IMR-90 (cell line): ENCODE measurements at places on chromosomes 13 and 19.

DNA sequence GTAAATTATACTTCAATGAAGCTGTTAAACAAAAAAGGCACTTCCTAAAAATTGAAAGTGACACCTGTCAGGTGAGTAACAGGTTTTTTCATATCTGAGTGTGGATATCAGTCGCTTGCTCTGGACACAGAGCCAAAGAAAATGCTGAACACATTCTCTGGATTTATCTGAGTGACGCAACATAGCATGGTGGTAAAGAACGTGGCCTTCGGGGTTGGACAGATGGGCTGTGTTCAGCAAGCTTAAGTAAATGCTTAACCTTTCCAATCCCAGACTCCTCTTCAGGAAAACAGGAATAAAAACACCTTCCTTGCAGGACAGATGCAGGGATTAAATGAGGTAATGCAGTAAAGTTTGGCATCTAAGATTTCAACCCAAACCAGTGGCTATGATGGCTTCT lies 132.0 kb downstream of the FOXO1 start:
- DNase-seq: no peak

DNA sequence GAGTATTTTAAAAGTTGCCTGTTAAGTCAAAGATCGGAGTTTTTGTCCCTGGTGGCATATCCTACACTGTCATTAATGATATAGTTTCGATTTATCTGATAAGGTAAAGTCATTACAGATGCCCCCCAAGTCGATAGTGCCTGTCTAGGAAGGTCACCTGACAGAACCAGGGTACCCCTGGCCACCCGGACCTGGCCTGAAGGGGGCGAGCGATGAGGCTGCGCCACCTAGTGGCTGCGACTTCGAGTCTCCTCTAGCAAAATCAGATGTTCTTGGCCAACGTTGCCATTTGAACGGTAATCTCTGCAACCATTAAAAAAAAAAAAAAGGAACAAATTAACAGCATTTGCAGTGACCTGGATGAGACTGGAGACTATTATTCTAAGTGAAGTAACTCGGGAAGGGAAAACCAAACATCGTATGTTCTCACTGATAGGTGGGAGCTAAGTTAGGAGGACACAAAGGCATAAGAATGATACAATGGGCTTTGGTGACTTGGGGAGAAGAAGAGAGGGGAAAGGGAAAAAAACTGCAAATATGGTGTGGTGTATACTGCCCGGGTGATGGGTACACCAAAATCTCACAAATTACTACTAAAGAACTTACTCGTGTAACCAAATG lies 565.1 kb downstream of the LIG4 start:
- DNase-seq: peak; percentile 62

DNA sequence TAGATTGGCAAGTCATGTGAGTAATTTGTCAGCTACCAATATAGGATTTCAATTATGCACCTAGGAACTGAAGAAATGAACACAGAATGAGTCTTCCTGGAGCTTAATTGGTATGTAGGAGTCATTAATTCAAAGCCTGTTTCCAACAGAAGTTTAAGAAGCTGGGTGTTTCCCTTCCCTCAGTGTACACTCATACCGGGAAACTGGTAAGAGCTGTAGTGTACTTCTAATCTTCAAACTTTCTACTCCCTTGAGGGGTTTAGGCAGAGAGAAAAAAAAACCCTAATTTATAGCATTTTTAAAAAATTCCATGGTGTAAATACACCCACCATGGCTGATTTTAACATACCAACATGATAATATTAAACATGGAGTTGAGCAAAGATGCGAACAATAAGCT lies 665.7 kb upstream of the SLITRK5 start:
- no peak for DNase-seq

DNA sequence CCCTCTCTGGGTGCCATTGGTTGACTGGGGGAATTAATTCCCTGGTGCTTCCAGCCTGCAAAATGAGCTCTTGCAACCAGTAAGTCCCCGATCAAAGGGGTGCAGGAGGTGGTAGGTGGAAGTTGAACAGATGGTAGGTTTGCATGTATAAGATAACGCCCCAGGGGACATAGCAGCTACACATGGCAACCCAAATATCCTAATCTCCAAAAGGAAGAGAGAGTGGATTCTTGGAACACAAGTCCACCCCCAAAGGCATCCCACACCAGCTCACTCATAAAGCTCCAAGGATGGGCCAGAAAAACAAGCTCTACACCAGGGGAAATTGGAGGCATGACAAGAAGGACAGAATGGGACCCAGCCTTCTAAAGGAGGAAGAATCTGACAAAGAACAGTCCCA lies 4.8 kb downstream of the CD209 start:
- DNase-seq: no peak
